ENCODE measurements at places on chromosomes 11 and 22.
A peak's percentile ranks its signal among the peaks of the same experiment; 100 is the strongest.

DNA sequence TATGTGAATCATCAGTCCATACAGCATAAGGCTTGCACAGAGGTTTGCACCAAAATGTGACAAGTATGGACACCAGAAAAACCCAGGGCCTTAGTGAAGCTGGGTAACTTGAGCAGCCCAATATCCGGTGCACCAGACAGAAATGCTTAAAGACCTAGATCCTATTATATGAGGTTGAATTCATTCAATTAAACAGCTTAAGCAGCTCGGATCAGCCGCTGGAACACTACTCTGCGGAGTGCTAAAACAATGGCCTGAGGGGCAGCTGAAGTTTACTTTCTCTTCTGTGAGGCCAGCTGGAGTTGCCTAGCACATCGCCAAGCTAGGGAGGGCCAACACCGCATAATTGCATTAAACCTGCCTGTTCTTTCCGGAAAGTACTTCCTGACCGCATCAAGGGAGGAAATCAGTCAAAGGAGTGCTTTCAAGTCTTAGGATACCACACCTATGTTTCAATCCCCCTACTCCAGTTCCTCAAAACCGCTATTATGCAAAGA lies 17.0 kb upstream of the FAM181B start:
- DNase-seq: peak; percentile 23

GRCh38 chr11:62593434-62594044 lies 2.2 kb upstream of the TUT1 start:
- peak; percentile 78 for DNase-seq

- DNase-seq: no peak
These were observed 30.3 kb upstream of the WNT7B start for GRCh38 chr22:46007003-46007847.

- DNase-seq: no peak
These were observed 50.2 kb downstream of the BCR start for GRCh38 chr22:23230348-23231068.

DNA sequence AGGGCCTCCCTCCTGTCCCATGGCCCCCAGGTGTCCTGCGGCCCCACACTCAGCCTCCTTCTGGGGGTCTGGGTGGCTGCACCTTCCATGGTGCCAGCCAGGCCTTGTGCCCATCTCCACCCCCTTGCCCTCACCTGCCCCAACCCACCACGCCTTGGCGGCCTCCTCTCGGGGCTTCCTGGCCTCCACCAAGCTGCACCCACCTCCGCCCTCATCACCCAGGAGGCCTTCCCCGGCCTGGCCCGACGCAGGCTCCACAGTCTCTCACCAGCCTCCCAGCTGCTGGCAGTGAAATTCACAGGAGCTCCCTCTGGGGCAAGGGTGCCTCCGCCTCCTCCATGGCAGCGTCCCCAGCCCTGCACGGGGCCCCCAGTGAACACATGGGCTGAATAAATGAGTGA lies 35.9 kb upstream of the WNT7B start:
- DNase-seq: no peak

GRCh38 chr11:68308068-68308467 lies 4.3 kb upstream of the LRP5 start:
- DNase-seq: no peak

DNA sequence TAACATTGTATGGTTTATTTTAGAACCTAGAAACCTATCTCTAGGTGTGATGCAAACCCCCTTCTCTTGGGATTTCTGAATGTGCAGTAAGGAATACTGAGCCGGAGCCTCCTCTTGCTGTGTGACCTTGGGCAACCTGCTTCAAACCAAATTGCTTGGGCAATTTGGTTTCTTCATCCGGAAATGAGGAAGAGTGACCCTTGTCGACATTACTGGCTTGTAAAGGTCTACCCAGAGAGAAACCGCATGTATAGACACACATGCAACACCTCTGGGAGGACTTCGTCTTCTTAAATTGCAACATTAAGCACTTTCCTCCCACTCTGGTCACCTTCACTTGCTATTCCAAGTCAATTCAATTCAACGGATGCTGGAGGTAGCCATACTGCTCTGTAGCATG lies 19.6 kb upstream of the TP53I11 start:
- no peak for DNase-seq

GRCh38 chr11:41177791-41178190 lies 281.7 kb downstream of the LRRC4C start:
- no peak for DNase-seq

GRCh38 chr11:35007277-35007676 lies 90.9 kb downstream of the PDHX start:
- no peak for DNase-seq

- DNase-seq: no peak
These were observed 18.1 kb upstream of the KLHL35 start for GRCh38 chr11:75450826-75451821.

DNA sequence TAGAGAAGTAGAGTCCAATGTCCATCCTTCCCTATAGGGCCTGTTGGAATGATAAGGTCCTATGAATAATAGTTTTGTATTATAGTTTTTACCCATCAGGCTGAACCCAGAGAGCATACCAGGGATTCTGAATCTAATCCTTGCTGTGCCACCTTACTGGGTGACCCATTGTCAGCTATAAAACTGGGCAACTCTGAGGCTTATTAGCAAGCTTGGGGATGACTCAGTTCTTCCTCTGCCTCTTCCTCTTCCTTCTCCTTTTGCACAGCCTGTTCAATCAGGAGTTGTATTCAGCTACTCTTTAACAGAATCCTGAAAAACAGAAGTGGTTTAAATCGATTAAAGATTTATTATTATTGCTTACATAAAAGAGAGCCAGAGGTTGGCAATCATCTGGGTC lies 8.9 kb downstream of the HEPHL1 start:
- no peak for DNase-seq

DNA sequence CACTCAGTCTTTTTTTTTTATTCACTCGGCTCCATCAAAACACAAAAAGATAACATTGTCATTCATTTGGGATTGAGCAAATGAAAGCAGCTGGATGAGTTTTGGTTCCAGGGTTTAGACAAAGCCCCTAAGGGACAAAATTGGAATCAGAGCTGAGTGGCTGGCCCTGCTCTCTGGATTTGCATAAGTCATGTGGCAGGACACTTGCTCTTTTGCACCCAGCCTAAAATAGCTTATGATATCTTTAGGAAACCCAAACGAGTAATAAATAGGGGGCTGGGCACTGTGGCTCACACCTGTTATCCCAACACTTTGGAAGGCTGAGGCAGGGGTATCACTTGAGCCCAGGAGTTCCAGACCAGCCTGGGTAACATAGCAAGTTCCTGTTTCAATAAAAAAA lies 11.0 kb upstream of the TMEM121B start:
- no peak for DNase-seq

GRCh38 chr11:70470127-70470526 lies 71.8 kb downstream of the CTTN start:
- DNase-seq: no peak

DNA sequence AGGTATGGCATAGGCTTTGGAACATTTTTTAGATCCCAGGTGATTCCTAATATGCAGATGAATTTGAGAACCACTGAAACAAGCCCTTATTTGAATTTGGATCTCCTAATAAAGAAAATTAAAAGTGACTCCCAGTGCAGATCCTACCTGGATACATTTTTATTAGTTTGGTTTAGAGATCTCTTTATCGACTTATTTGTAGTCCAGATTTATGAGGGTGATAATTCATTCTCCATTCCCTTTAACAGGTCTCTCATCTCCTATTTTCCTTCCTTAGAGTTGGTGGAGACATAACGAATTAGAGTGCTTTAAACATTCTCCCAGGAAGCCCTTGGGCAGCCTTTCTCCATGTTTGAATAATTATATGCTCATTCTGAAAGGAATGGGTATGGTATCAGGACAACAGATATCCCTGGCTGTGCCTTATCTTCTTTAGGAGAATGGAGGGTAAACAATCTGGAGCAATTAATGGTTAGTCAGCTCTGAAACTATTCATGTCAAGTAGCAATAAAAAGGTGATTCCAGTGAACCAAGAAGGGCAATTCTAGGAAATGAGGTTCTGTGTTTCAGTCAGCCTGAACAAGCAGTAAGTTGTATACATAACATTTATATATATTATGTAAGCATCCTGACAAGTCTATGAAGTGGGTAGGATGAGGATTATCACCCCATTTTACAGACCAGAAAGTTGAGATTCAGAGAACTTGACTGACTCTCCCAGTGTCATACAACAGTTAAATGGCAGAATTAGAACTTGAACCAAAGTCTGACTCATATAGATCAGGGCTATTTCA lies 53.9 kb upstream of the RCE1 start:
- DNase-seq: no peak

DNA sequence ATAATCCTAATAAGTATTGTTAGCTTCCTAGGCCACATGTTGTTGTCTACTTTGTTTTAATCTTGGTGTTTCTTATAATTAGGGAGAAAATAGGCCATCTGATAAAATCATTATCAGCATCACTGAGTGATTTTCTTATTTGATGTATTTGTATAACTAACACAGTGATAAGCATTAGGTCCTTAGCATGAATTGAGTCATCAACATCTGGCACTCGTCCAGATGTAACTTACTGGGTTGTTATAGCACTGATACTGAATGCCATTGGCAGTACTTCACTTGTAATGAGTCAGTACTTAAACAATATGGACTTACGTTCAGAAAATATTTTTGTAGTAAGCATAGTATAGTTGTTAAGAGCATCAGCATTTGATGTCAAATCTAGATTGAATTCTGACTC lies 16.2 kb downstream of the API5 start:
- no peak for DNase-seq

DNA sequence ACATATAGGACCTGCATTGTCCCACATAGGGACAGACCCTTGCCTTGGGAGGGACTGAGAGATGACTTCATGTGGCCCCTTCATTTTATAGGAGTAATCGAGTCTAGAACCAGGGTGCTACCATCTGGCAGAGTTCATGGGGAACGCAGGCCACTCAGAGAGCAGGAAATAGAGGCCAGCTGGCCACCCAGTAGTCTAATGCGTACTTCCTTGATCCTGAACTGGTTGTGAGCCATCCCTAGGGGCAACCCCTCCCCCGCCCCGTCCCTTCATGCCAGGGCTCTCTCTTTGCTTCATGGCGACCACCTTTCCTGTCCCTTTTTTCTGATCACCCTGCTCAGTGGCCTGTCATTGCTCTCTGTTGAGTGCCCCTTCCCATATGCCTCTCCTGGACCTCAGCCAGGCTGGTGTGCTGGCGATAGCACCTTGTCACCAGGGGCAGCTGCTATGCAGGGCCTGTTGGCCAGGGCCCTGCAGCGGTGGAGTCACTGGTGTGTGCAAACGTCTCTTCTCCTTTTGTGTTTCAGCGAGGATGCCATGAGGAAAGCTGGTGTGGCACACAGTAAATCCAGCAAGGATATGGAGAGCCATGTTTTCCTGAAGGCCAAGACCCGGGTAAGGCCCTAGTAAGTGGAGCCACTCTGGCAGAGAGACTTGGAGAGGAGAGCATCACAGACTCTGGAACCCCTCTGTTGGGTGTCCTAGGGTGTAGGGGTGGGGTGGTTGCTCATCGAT lies 29.3 kb downstream of the MED15 start:
- no peak for DNase-seq
